ENCODE measurements at places on chromosomes 2 and 18.
A peak's percentile ranks its signal among the peaks of the same experiment; 100 is the strongest.

DNA sequence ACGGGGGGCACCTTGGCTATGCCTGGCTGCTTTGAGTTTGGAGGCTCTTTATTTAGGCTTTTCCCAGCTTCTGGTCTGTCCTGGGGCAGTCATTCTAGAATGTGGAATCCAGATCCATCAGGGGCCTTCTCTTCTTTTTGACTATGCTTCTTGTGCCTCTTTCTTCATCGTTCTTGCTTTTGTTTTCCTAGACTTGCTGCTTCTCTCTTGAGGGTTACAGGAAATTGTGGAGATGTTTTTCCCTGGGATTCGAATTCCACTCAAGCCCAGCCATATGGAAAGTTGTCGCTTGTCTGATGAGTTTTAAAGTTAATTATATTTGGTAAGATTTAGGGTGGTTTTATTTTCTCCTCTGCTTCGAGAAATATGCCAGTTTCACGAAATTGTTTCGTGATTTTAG, 2.4 kb downstream of the GLI2 start:
- DNase-seq = no peak

GRCh38 chr2:64186699-64187605, 42.7 kb upstream of the PELI1 start:
- DNase-seq = no peak

DNA sequence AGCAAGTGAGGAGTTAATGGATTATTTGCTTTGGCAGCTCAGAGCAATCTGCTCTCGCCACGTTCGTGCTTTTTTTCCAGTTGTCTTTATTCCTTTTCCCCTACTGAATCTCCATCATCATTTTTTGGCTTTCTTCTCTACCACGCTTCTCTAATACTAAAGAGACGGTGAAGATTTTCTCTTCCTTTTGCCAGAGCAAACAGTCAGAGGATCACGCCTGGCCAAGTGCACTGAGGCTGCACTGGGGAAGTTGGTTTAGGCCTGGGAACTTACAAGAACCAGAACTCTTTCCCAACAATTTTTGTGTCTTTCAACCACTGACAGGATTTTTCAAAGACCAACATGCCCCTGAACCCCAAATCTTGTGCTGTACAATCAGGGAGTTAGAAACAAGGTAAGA, 172.3 kb downstream of the PID1 start:
- DNase-seq = no peak

DNA sequence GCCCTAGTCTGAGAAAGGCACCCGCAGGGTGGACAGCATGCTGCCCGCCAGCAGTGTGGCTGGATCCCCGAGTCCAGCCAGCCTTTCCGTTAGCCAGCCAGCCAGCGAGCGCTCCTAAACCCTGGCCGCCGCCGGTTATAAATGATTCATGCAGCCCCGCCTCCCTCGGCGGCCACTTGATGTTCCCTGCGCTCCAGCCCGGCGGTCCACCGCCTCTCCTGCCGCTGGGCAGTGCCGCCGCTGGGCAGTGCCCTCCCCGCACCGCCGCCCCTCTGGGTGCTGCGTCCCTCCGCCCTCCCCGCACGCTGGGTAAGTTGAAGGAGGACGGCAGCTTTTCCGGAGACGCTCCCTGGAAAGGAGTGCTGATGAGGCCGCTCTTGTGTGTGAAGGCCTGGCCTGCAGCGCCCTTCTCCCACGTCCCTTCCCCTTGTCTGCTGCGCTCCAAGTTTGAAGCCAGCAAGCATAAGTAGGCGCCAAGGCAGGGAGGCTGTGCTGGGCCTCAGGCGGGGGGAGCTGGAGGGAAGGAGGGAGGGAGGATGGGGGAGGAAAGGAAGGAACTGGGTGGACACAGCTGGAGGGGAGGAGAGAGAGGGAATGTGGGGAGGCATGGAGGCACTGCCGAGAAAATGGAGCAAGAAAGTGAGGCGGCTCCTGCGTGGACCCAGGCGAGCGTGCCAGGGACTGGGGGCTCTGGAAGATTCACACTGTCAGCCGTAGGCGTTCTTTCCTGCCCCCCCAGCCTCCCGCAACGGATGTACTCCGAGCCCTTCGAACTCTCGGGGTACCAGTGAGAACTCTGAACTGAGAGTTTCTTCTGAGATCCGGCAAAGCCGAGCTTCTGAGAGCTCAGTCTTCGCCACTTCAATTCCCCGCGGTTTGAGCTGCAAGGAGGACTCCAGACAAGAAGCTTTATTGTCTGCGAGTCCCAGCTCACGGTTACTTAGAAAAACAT, 131.9 kb downstream of the GLI2 start:
- no peak for DNase-seq

- DNase-seq = no peak
Measured at GRCh38 chr2:39703181-39703872, 37.6 kb downstream of the TMEM178A start.

DNA sequence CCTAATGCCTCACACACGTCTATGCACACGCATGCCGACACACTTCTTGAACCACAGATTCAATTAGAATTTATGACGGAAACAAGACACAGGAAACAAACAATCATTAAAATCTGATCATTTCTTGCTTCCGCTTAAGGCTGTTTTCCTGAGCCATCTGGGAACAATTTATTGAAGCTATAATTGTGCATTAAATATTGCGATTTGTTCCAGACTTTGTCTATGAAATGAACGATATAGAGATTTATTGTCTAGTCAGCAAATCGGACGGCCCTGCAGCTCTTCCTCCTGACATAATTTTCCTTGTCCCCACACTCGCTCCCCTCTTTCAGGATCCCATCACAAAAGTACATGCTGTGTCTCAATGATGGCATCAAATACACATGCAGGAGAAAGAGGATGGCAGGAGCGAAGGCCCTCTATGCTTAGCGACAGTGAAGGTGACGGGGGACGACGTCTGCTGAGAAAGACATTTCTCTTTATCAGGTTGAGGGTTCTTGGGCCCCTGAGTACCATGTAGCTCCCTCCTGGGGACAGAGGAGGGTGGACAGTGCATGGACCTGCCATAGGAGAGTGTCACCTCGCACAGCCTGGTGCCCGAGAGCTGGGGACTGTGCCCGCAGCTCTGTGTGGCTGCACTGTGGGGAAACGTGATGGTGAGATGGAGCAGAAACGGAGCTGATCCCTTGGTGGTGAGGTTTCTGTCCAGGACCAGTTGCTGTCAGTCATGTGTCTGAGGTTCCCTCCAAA, 157.3 kb downstream of the ACKR3 start:
- DNase-seq = no peak

DNA sequence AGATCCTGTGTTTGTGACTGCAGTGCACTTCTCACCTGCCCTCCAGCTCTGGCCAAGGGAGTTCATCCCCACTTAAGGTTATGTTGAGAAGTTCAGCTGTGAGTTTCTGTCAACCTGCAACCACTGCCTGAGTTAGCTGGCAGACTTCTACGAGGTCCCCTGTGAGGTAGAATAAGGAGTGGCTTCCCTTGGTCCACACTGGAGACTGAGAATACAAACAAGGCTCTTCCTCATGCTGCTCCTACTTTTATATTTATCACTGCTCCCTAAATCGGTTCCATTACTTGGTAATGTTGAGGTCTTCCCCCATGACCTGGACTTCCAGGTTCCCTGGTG, 353.2 kb upstream of the CWC22 start:
- DNase-seq = no peak

DNA sequence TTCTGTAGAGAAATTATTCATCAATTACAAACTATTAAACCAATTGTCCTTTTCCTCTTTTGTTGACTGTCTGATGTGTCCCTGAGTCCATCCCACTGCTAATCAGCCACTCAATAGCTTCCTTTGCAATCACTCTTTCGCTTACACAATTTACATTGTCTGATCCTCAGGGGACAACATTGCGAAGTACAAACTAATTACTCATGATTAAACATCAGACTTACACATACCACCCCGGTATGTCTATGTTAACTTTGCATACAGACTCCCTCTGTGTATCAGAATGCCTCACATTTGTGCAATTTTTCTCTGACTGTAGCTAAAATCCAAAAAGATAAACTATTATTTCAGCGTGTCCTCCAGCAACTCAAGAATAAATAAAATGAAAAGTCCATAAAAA, 264.4 kb upstream of the REV1 start:
- DNase-seq = peak; percentile 99

DNA sequence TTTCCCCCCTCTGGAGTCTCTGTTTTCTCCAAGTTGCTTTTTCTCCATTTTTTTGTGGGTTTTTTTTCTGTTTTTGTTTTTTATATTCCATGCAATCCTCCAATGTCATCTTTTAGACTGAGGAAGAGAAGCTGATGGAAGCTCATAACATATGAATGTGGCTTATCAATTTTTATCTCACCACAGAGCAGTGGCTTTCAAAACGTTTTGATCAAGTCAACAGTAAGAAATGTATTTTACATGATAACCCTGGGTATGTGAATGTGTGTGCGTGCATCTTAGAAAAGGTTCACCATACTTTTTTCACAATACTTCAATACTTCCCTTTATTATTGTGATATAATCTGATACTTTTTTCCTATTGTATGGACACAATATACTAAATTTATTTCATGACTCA, 64.6 kb upstream of the CDCA7 start:
- DNase-seq = no peak

DNA sequence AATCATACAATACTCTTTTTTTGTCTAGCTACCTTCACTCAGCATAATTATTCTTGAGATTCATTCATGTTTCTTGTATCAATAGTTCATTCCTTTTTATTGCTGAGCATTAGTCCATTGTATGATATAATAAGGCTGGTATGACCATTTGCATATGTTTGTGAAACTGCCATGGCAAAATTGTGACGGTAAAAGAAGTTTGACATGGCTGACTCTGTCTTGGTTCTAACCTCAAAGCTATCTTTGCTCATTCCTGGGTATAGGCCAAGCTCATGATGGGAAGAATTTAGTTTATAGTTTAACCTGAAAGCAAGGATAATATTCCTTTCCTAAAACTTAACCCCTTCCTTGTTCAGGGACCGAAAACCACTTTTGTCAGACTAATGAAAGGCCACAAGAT, 46.4 kb downstream of the COMMD1 start:
- DNase-seq = no peak

DNA sequence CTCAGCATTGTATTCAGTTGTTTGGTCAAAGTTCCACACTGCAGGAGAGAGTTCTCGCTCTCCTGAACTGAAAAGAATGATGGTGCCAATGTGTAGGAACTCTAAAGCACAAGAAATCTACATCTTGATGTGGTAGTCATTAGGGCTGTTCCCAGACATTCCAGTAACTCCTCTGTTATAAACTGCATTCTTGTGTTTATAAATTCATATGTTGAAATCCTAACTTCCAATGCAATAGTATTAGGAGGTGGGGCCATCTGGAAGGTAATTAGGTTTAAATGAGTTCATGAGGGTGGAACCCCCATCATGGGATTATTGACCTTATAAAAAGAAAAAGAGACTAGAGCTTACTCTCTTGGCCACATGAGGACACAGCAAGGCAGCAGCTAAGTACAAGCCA, 239.6 kb downstream of the CDH20 start:
- DNase-seq = no peak

DNA sequence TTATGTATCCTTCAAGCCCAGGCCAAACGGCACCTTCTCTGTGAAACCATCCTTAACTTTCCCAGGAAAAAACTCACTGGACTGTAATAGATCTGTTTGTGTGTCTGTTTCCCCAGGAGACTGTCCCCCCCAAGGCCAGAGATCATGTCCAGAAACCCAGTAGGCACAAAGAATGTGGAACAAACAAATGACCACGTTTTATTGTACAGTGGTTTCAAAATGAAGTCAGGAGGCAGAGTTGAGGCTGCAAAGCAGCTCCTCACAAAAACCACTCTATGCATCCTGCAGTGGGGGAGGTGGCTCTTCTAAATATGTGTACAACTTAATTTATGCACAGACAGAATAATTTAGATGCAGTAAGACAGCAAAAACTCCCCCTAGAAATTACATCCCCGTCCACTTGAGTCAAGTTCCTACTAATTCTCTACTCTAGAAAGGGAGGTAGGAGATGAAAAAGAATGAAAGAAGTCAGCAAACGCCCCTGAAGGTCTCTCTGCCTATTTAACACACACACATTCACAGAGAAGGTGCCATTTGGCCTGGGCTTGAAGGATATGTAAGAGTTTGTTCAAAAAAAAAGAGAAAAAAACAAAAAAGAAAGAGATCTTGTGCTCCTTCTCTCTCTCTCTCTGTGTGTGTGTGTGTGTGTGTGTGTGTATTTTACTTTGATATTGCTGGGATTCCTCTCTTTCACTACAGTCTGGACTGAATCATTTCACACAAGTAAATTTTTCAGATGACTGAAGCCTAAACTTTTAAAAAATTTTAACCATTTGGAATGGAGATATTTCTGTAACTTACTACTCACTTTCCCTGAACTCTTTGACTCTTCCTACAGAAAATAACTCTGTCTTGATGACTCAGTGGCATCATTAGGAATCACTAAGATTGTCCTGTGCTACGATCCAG, 19.5 kb downstream of the BCL2 start:
- DNase-seq = no peak

DNA sequence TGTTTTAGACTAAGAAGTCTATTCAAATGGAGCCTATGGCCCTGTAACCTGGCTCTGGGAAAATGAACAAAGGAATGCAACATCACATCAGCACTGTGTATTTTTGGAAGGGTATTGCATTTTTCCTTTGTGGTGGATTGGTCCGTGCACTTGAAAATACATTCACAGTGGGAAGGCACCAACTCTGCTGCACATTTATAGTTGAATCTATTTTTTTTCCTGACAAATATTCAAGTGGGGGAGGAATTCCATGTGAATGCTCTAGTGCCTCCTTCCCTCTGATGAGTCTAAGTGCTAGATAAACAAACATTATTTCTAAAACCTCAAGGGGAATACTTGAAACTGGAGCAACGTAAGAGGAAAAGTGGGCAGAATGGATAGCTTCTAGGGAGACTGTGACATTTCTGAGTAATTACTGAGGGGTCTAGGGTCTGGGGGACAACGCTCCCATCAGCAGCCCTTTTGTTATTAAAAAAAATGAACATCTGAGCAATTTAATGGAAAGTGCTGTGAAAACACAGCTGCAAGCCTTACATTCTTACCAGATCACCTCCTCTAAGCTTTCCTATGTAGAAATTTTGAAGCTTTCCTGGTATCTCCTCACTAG, 208.2 kb downstream of the SLC8A1 start:
- no peak for DNase-seq

DNA sequence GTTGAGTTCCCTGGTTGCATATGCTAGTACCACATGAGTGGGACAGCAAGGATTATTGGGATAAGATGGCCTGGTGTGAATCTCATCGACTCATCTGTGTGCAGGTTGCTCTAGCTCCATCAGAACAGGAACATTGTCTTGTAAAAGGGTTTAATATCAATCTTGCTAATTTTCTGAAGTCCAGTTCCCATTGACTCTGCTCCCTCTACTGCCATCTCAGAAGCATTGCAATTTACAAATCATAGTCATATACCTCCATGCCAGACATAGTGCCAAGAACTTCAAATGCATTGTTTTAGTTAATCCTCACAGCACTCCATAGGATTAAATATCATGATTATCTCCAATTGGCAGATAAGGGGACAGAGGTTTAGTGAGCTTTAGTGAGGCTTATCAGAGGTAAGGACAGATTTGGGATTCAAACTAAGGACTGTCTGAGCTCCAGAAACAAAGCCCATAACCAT, 4.8 kb upstream of the STAT4 start:
- no peak for DNase-seq

Data from HS-5 (cell line).